Osteocyte (in vitro differentiated cells): ENCODE measurements at places on chromosomes 5 and 9. TPM values are rescaled to one million over a fixed set of nuclear protein-coding genes. Genes with fewer than 3 reads are reported as not detected.

Gene UBE2QL1
- total RNA-seq: not detected in 2 replicates

Gene SLC36A2
- total RNA-seq: not detected in 2 replicates

Gene RAPGEF1
- 94.3 TPM in 2 replicates for total RNA-seq

Gene OR1J2
- not detected in 2 replicates for total RNA-seq

Gene BTNL3
- not detected in 2 replicates for total RNA-seq

- H3K36me3 ChIP-seq: no peaks in the 10 kb centered on the region
- DNase-seq: no peak
- H3K27ac ChIP-seq: no peak overlapping the region
- no peaks in the 10 kb centered on the region for H3K27me3 ChIP-seq
These were observed 36.0 kb upstream of the SVEP1 start for GRCh38 chr9:110615498-110615897.

GRCh38 chr5:139232147-139232724 is 34.1 kb upstream of the SIL1 start:
- H3K27me3 ChIP-seq: peaks cover 14% of the 10 kb centered on the region
- no peak overlapping the region for H3K27ac ChIP-seq
- H3K4me1 ChIP-seq: no peaks in the 10 kb centered on the region
- no peak overlapping the region for H3K4me3 ChIP-seq
- no peaks in the 10 kb centered on the region for H3K36me3 ChIP-seq

DNA sequence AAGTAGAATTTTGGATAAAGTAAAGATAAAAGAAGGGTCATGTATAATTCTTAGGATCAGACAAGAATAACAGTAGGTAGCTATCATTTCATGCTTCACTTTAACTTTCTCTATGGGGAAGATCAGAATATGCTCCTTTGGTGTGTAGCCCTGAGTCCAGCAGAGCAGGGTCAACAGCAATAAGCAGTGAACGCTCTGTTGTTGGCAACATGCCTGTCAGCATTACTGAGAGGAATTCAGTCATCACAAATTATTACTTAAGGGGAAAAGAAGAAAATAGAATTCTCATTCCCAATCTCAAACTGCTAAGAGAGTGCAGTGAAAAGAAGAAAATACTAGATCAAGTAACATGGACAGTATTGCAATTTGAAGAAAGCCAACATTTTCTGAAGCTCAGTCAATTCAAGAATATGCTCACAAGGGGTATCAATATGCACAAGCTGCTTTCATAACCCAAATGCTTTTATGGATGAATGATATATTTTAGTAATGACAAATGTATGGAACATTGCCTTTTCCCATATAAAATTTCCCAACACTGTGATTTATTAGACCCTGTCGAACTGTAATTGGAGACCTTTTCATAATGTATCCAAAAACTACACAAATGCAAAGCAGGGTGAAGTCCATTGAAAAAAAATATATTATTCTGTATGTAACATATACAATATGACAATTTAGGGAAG is 1359.4 kb downstream of the EFNA5 start:
- H3K4me3 ChIP-seq: no peak overlapping the region
- no peaks in the 10 kb centered on the region for H3K27me3 ChIP-seq
- H3K27ac ChIP-seq: no peak overlapping the region
- H3K36me3 ChIP-seq: no peaks in the 10 kb centered on the region

- no peaks in the 10 kb centered on the region for H3K27me3 ChIP-seq
- DNase-seq: no peak
- peaks cover 15% of the 10 kb centered on the region for H3K4me1 ChIP-seq
- no peak overlapping the region for H3K4me3 ChIP-seq
- H3K27ac ChIP-seq: no peak overlapping the region
These were observed 7.5 kb upstream of the PFDN1 start for GRCh38 chr5:140310434-140310833.

GRCh38 chr5:76475385-76475784 is 72.3 kb downstream of the IQGAP2 start:
- peaks cover 16% of the 10 kb centered on the region for H3K4me1 ChIP-seq
- DNase-seq: no peak
- H3K27me3 ChIP-seq: no peaks in the 10 kb centered on the region
- no peak overlapping the region for H3K4me3 ChIP-seq
- H3K27ac ChIP-seq: no peak overlapping the region

DNA sequence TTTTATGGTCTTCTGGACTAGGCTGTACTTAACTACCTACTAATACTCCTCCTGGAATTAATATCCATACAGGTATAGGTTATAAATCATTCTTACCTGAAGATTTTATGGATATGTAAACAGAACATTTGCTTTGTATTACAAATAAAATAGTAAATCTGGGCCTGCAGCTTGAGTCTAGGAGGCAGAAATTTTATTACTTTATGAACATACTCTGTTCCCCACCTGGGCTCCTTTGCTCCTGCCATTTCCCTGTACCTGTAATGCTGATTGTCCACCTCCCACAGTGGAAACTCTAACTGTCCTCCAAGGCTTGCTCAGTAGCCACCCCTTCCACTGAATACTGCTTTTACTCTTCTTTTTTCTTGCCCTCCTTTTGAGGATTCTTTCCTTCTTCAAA is 108.0 kb downstream of the PAM start:
- no peak for DNase-seq
- peaks cover 3% of the 10 kb centered on the region for H3K36me3 ChIP-seq
- peaks cover 29% of the 10 kb centered on the region for H3K4me1 ChIP-seq
- no peak overlapping the region for H3K27ac ChIP-seq
- H3K4me3 ChIP-seq: no peak overlapping the region
- no peaks in the 10 kb centered on the region for H3K27me3 ChIP-seq

- H3K4me3 ChIP-seq: peak within 1 kb of the TSS; percentile 95
- H3K27me3 ChIP-seq: no peaks in the 10 kb centered on the region
- peak within 1 kb of the TSS; percentile 90 for H3K27ac ChIP-seq
- peaks cover 27% of the 10 kb centered on the region for H3K4me1 ChIP-seq
- DNase-seq: peak; percentile 92
These were observed at the start of gene GRHPR for GRCh38 chr9:37422289-37423104. GRHPR (plus strand) TSS chr9:37422696; CDS start chr9:37422751, 55 bp downstream.

GRCh38 chr5:175854231-175855040 is 16.9 kb upstream of the CPLX2 start:
- H3K27me3 ChIP-seq: no peaks in the 10 kb centered on the region
- no peak for DNase-seq
- no peaks in the 10 kb centered on the region for H3K4me1 ChIP-seq
- no peak overlapping the region for H3K4me3 ChIP-seq

DNA sequence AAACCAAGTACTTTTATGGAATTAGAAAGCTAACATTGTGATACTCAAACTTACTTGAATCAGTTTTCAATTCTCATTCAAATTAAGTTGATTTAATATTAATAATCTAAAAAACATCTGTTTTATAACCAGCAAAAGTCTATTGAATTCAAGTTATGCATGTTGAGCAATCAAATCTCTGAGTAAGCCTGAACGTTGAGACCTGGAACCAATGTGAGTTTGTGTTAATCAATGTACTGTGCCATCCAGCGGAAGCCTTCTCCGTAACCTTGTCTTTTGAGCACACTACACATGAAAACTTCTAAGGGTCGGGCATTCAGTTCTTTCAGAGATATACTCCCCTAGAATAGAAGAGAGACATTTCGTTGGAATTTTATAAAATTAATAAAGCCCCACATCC is 25.9 kb downstream of the SAR1B start:
- H3K4me3 ChIP-seq: no peak overlapping the region
- H3K27me3 ChIP-seq: no peaks in the 10 kb centered on the region
- no peaks in the 10 kb centered on the region for H3K4me1 ChIP-seq
- H3K36me3 ChIP-seq: peaks cover 49% of the 10 kb centered on the region
- DNase-seq: no peak

- H3K4me3 ChIP-seq: no peak overlapping the region
- no peak overlapping the region for H3K27ac ChIP-seq
- peaks cover 3% of the 10 kb centered on the region for H3K36me3 ChIP-seq
- peaks cover 3% of the 10 kb centered on the region for H3K27me3 ChIP-seq
These were observed 135.4 kb upstream of the MSX2 start for GRCh38 chr5:174589011-174589410.

GRCh38 chr5:173706700-173707099 is 90.2 kb upstream of the BOD1 start:
- peak overlapping the region; percentile 36 for H3K27ac ChIP-seq
- H3K4me1 ChIP-seq: peaks cover 21% of the 10 kb centered on the region
- DNase-seq: no peak
- peaks cover 8% of the 10 kb centered on the region for H3K27me3 ChIP-seq
- no peak overlapping the region for H3K4me3 ChIP-seq

GRCh38 chr9:131618071-131618479 is 72.8 kb downstream of the PRRT1B start:
- no peak for DNase-seq
- H3K27ac ChIP-seq: no peak overlapping the region
- H3K36me3 ChIP-seq: peaks cover 65% of the 10 kb centered on the region
- no peaks in the 10 kb centered on the region for H3K27me3 ChIP-seq

DNA sequence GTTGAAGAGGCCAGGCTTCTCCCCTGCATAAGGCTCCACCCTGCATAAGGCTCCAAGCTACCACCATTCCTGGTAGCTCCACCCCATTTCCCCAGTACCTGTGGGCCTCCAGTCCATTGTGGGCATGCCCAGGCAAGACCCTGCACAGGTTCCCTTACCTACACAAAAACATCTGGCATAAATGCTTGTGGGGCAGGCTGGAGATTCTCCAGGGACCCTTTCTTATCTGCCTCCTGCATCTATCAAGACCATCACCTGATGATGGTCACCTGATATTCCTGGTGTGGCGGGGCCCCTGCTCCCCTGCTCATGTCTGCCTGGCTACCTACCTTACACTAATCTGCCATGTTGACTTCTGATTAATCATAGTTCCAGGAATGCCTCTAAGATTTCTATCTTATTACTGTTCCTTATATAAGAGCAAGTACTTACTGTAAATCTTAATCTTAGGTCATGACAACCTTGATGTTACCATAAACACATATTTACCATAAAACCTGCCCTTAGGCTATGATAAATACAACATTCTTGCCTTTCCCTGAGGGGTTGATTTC is 41.0 kb downstream of the FGD3 start:
- H3K4me1 ChIP-seq: peaks cover 8% of the 10 kb centered on the region
- no peaks in the 10 kb centered on the region for H3K36me3 ChIP-seq
- no peak overlapping the region for H3K27ac ChIP-seq
- peak; percentile 59 for DNase-seq
- H3K27me3 ChIP-seq: peaks cover 21% of the 10 kb centered on the region

DNA sequence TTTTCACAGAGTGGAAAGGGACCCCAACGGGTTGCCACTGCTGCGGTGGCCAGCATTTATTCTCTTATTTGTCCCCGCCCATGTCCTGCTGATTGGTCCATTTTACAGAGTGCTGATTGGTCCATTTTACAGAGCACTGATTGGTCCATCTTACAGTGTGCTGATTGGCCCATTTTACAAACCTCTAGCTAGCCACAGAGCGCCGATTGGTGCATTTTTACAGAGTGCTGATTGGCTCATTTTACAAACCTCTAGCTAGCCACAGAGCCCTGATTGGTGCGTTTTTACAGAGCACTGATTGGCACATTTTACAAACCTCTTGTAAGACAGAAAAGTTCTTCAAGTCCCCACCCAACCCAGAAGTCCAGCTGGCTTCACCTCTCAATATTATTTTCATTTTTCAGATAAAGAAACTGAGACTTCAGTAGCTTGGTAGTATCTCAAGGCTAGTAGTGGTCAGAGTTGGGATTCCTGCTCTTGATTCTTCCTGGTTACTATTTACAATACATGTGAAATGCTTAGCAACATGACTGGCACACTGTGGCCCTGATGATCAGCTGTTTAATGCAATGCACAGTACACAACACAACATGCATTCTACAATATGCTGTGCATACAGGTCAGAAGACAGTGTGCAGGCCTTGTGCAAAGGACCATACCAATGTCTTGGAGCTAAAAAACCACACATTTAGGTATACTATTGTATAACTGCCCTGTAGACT is 63.6 kb upstream of the BOD1 start:
- DNase-seq: no peak
- H3K27ac ChIP-seq: no peak overlapping the region
- no peaks in the 10 kb centered on the region for H3K36me3 ChIP-seq
- H3K4me3 ChIP-seq: no peak overlapping the region
- peaks cover 6% of the 10 kb centered on the region for H3K27me3 ChIP-seq

DNA sequence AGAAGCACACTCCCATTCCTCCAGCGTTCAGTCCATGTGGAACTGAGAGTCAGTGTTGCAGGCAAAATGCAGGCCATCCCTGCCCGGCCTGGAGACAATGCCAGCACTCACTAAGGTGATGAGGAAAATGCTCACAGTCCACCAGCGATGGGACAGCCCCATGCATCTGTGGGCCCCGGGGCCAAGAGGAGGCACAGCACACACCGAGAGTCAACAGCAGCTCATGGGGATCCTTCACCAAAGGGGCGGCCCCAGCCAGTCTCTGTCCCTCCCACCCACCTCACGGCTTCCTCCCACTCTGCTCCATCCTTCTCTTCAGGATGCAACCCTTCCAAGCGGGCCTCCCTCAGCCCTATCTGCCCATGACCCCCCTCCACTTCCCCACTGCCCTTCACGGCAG is 6.2 kb downstream of the SEMA4D start:
- no peak overlapping the region for H3K4me3 ChIP-seq
- DNase-seq: no peak
- no peaks in the 10 kb centered on the region for H3K4me1 ChIP-seq
- no peaks in the 10 kb centered on the region for H3K36me3 ChIP-seq

- no peak overlapping the region for H3K4me3 ChIP-seq
- no peaks in the 10 kb centered on the region for H3K27me3 ChIP-seq
- peaks cover 24% of the 10 kb centered on the region for H3K36me3 ChIP-seq
These were observed 62.3 kb downstream of the LPAR1 start for GRCh38 chr9:110975969-110976368.

DNA sequence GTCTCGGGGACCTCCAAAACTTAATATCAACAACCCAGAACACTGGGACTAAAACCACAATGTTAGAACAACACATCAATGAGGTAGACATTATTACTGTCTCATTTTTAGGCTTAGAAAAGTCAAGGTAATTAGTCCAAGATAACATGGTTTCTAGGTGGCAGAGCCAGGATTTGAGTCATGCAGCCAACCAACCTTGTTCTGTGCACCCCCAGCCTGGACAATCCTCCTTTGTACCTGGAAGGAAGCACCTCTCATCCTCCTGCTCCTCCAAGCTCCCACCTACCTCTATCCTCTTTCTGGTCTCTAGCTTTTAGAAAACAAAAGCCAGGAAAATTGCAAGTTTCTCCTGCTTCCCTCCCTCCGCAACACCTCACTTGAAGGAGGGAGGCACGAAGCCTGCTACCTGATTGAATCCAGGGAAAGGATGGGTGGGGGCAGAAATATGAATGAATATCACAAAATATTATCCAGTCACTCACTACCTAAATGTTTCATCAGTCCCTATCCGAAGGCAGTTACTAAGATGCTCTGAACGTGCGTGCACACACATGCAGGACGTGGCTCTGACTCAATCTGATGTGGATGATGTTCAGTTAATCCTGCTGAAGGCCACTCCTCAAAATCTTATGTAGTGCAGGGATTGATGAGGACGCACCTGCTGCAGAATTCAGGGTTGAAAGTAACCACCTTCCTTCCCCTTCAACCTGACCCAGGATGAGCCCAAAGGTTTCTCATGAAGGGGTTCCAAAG is 26.3 kb upstream of the TTC1 start:
- H3K4me1 ChIP-seq: no peaks in the 10 kb centered on the region
- H3K27me3 ChIP-seq: peaks cover 14% of the 10 kb centered on the region
- no peak overlapping the region for H3K4me3 ChIP-seq
- H3K36me3 ChIP-seq: no peaks in the 10 kb centered on the region

DNA sequence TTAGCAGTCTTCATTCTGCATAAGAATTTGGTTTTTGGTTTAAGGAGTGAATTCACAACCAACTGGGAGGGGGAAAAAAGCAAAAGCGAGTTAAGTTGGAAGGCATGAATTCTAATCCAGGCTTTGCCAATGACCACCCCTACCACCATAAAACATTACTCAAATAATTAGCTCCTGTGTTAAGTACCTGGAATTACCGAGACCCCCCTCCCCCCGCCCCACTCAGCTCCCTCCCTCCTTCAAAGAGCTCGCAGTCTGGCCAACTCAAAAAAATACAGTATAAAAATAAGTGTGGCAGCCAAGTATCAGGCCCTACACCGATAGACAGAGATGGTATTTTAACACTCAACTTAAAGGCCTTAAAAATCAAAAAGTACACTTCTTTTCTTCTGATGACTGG is 492 bp downstream of the ATG12 start:
- DNase-seq: no peak
- H3K27me3 ChIP-seq: no peaks in the 10 kb centered on the region
- peak overlapping the region; percentile 98 for H3K4me3 ChIP-seq
- peaks cover 57% of the 10 kb centered on the region for H3K4me1 ChIP-seq
